ENCODE measurements at places on chromosomes 7 and 10.

DNA sequence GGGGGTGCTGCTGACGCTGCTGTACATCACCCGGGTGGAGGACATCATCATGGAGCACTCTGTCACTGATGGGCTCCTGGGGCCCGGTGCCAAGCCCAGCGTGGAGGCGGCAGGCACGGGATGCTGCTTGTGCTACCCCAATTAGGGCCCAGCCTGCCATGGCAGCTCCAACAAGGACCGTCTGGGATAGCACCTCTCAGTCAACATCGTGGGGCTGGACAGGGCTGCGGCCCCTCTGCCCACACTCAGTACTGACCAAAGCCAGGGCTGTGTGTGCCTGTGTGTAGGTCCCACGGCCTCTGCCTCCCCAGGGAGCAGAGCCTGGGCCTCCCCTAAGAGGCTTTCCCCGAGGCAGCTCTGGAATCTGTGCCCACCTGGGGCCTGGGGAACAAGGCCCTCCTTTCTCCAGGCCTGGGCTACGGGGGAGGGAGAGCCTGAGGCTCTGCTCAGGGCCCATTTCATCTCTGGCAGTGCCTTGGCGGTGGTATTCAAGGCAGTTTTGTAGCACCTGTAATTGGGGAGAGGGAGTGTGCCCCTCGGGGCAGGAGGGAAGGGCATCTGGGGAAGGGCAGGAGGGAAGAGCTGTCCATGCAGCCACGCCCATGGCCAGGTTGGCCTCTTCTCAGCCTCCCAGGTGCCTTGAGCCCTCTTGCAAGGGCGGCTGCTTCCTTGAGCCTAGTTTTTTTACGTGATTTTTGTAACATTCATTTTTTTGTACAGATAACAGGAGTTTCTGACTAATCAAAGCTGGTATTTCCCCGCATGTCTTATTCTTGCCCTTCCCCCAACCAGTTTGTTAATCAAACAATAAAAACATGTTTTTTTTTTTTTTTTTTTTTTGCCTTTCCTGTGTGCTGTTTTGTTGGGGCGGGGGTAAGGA lies 55.8 kb downstream of the TSPAN15 start:
- DNase-seq: no peak

- peak; percentile 77 for DNase-seq
Observed at GRCh38 chr7:117259615-117260014, 63.2 kb downstream of the WNT2 start.

DNA sequence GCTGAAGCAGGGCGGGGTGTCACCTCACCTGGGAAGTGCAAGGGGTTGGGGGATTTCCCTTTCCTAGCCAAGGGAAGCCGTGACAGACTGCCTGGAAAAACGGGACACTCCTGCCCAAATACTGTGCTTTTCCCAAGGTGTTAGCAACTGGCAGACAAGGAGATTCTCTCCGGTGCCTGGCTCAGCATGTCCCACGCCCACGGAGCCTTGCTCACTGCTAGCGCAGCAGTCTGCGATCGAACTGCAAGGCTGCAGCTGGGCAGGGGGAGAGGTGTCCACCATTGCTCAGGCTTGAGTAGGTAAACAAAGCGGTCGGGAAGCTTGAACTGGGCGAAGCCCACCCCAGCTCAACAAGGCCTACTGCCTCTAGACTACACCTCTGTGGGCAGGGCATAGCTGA lies 80.9 kb upstream of the DNAJB12 start:
- DNase-seq: no peak

DNA sequence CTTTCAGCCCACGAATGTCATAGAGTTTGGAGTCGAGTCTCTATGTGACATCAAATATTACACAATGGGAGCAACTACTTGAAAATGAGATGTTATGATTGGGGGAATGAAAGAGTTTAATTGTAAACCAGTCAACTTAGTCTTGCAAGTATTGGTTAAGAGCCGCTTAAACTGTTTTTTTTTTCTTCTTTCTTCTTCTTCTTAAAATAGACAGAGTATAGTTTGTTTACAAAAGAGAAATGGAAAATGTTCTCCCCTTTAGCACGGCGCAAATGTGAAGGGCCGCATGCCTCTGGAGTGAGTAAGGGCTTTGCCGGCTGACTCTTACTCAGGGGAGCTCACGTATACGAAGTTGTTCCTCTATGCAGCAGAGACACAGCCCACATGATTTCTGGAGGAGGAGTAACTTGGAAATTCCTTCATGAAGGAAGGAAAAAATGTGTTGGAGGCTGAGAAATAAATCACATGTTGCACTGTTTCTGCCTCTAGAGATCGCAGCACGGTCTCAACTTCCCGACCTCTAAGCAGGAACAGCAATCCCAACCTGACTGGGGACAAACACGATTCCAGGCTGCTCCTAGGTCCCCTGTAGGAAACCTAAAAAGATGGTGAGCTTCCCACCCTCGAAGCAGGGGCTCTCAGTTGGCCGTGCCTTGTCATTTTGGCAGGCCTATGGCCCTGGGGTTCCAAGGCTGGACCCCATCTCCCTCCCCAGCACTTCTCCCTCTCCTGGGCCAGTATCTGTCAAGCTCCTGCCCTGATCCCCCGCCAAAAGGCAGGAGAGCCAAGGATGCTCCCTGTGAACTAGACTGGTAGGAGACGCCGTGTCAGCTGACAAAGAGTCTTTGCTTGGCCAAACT lies 44.8 kb downstream of the MYOF start:
- peak; percentile 100 for DNase-seq

GRCh38 chr10:6200734-6201515 lies 1.8 kb upstream of the PFKFB3 start:
- peak; percentile 49 for DNase-seq

DNA sequence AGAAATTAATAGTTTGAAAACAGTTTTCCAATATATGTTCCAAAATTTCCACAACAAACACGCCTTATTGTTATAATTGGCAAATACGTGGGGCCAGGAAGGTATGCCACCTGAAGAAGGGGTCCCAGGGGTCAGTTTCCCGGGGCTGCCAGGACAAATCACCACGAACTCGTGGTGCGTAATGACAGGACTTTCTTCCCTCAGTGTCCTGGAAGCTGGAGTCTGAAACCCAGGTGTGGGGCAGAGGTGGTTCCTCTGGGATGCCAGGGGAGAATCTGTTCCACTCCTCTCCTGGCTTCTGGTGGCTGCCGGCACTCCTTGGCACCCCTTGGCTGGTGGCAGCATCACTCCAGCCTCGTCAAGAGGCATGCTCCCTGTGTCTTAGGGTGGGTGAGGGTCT lies 56.7 kb downstream of the CHST15 start:
- no peak for DNase-seq

GRCh38 chr7:28649189-28649588 lies 236.9 kb downstream of the CREB5 start:
- no peak for DNase-seq

GRCh38 chr10:123637326-123637880 lies 28.8 kb upstream of the GPR26 start:
- no peak for DNase-seq

- peak; percentile 90 for DNase-seq
Observed at GRCh38 chr7:92634924-92635519, 44.8 kb upstream of the FAM133B start.

- DNase-seq: no peak
Observed at GRCh38 chr10:129459762-129460539, 7.1 kb upstream of the MGMT start.

- no peak for DNase-seq
Observed at GRCh38 chr7:9796241-9796640, 1177.4 kb upstream of the PHF14 start.

DNA sequence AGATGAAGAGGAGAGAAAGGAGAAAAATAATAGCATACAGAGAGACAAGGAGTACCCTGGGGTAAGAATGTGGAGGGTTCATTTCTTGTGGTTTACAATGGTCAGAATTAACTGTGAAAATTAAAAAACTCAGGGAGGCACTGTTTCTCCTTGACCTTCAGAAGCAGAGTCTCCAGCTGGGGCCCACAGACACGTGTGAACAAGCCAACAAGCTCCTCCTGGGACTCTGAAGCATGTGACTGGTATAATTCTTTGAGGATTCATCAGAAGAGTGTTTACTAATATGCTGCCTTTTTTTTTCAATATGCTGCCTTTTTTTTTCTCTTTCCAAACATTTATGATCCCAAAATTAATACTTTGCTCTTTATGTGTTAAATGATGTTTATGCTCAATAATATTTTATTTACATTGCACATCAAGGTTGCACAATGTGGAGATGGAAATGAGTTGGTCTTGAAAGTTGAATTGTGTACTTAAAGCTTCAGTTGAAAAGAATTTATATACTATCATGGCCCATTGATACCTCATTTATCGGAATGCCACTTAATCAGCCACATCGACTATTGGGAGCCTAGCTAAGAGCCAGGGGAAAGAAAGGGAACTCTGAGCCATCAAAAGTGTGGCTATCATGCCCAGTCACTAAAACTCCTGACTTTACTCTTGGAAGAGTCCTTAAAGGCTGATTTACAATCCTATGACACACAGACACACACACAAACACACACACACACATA lies 134.7 kb upstream of the RHOBTB1 start:
- peak; percentile 48 for DNase-seq

GRCh38 chr10:95457319-95457886 lies 103.8 kb downstream of the SORBS1 start:
- DNase-seq: no peak

DNA sequence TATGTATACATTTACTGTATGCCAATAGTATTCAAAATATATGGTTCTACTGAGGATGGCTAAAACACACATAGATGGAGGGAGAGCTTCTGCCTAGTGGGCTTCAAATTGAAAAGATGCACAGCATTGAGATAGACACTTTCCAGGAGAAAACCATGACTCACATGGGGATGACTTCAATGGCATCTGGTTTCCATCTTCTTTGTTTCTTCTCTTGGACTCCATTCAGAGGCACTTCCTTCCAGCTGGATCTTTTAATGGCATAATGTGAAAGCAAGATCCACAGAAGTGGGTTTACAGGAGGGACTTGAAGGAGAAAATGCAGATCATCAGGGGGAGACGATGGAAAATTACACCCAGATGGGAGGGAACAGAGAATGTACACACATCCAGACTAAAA lies 84.9 kb downstream of the ZNF365 start:
- DNase-seq: peak; percentile 24

DNA sequence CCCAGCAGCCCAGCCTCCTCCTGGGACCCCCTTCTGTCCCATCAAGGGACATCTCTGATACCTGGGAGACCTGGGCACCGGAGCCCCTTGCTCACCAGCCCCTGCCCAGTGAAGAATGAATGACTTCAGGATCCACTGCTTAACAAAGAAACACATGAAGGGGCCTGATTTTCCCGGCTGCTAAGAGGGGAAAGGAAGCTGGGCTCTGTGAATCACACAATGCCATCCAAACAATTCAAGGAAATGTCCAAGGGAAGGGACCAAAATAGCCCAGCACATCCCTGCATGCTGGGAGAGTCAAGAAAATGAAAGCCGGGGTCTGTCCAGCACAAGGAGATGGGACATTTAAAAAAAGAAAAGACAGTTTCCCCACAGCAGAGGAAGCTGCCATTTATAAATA lies 128.7 kb upstream of the JCAD start:
- no peak for DNase-seq

DNA sequence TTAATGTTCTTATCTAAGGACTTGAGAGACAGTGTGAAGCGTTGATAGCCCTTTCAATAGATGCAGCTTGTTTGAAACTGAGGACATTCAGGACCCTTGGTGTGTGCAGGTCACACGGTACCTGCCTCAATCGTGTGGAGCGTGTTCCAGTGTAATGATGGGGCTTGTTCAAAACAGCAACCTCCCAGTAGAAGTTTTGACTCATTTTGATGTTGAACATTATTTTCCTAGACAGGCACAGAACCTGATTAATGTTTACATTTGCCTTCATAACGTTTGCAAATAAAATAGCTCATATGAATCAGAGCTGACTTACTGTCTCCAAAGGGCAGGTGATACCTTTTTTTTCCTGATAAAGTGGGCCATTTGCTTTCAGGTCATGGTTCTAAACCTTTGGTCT lies 21.3 kb downstream of the RBM17 start:
- no peak for DNase-seq

- DNase-seq: no peak
Observed at GRCh38 chr7:4383584-4383983, 298.5 kb upstream of the FOXK1 start.

- no peak for DNase-seq
Observed at GRCh38 chr10:75342397-75342796, 59.2 kb downstream of the ZNF503 start.

GRCh38 chr7:16935341-16935735 lies 53.6 kb upstream of the AGR3 start:
- no peak for DNase-seq

DNA sequence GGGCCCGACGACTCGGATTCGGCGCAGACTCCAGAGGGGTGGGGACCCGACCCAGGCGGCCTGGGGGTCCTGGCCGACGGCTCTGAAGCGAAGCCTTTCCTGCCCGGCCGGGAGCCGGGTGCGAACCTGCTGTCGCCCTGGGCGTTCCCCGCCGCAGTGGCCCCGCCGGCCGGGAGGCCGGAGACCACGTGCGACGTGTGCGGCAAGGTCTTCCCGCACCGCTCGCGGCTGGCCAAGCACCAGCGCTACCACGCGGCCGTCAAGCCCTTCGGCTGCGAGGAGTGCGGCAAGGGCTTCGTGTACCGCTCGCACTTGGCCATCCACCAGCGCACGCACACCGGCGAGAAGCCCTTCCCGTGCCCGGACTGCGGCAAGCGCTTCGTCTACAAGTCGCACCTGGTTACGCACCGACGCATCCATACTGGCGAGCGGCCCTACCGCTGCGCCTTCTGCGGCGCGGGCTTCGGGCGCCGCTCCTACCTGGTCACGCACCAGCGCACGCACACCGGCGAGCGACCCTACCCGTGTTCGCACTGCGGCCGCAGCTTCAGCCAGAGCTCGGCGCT lies 15.4 kb downstream of the ZNF316 start:
- no peak for DNase-seq

GRCh38 chr7:51013218-51013786 lies 230.6 kb upstream of the GRB10 start:
- DNase-seq: no peak

DNA sequence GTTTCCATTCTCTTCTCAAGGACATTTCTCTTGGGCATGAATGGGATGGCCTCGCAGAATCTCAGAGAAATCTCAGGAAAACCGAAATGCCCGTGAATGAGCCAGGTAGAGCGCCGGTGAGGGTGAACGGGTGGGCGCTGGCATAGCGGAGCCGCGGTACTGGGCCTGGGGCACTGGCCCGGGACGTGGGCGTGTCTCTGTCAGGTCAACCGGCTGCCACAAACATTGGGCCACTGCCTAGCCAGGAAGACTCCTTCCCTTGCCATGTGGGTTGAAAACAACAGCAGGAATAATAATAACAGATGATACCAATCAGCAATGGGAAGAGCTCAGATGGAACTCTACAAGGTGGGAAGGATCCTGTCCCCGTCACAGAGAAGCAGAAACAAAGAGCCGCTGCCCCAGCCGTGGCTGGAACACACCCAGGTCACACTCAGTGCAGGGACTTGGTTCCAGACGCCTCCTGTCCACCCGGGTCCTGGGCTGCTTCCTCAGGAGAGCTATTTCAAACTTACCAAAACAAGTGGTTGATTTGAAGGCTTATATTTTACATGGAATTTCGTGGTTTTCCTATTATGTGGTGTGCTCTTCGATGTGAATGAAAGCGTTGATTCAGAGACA lies 51.1 kb upstream of the EBF3 start:
- DNase-seq: no peak

All from choroid plexus epithelial cell (primary cell).